WERI-Rb-1 (cell line): ENCODE measurements at places on chromosomes 5 and 9.

DNA sequence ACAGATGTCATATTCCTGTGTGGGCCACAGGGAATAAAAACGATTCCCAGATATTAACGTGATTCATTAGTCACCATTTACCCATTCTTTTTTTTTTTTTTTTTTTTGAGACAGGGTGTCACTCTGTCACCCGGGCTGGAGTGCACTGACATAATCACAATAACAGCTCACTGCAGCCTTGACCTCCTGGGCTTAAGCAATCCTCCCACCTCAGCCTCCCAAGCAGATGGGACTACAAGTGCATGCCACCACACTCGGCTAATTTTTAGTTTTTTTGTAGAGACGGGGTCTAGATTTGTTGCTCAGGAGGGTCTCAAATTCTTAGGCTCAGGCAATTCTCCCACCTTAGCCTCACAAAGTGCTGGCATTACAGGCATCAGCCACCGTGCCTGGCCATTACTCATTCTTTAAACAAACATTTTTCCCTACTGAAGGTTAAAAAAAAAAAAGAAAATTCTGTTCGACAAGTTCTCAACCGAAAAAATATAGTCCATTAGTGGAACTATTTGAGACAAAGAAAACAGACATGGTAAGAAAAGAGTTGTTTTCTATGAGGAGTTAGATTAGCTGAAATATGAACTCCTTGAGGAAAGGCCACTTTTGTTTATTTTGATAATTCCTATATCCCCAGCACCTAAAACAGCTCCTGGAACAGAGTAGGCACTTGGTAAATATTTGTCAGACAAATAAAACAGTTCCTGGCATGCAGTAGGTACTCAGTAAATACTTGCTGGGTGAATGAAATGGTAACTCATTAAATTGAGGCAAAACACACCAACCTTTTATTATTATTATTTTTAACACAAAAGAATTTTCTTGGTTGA, 32.1 kb upstream of the PDCL start:
- DNase-seq: no peak

DNA sequence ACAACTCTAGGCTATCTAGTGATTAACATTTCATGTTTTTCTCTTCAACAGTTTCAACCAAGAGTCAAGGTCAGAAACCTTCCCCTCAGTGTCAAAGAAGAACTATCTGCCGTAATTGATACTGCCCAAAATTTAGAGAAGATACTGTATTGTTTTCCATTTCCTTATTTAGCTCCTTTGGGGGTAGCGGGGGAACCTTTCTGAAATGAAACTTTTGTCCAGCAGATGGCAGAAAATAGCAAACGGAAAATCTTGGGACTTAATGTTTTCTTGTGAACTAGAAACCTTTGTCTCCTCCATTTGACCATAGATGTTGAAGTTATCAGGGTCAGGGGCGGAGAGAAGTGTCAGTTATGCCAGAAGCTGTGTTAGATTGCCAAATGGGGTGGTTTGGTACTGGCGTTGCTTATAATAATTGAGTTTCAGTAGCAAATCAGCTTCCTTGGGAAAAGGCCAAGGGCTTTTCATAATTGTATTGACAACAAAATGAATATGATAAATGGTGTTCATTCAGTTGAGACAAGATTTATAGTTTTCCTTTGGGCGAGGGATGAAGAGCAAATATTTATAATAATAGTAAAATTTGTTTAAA, 101.7 kb upstream of the TLX3 start:
- peak; percentile 17 for DNase-seq

DNA sequence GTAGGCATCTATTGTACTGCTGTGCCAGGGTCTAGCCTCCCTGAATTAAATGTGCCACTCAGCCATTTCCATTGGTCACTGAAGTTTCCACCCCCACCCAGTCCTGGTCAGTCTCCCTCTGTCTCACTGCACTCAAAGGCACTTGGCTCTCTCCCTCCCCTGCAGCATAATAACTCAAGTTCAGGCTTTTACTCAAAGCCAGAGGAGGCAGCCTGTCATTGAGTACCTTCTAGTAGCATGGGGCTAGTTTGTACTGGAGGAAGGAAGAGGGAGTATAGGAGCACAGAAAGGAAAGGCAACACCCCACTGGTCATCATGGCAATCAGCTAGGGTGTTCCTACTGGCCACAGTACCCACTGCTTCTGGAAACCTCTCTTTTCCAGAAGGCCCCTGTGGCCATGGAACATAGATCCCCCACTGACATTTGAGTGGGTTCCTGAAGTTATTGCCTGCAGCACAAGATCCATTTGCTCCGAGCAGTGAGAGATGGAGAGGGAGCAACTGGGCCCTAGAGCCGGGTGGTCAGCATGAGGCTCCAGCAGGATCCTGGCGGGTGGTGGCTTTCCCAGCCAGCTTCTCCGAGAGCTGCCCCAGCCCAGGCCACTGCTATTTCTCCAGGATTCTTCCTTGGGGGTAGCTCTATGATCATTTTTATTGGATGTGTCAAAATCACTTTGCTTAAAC, 89.9 kb upstream of the CPEB4 start:
- DNase-seq: no peak

DNA sequence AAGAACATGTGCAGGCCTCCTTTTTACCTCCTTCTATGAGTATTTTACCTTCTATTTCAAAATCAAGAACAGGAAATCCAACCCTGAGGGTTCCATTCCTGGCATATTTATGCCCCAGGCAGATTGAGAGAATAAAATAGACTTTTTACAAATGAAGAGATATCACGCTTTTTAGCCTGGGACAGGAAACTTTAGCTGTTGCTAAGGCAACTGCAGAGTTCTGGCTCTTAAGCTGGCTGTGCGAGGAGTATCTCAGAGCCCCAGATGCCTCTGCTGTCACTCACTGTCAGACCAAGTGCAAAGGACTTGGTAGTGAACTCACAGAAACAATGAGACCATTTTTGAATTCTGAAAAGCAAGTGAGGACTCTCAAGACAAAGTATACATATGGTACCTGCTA, 69.5 kb upstream of the HSPB3 start:
- DNase-seq: no peak

DNA sequence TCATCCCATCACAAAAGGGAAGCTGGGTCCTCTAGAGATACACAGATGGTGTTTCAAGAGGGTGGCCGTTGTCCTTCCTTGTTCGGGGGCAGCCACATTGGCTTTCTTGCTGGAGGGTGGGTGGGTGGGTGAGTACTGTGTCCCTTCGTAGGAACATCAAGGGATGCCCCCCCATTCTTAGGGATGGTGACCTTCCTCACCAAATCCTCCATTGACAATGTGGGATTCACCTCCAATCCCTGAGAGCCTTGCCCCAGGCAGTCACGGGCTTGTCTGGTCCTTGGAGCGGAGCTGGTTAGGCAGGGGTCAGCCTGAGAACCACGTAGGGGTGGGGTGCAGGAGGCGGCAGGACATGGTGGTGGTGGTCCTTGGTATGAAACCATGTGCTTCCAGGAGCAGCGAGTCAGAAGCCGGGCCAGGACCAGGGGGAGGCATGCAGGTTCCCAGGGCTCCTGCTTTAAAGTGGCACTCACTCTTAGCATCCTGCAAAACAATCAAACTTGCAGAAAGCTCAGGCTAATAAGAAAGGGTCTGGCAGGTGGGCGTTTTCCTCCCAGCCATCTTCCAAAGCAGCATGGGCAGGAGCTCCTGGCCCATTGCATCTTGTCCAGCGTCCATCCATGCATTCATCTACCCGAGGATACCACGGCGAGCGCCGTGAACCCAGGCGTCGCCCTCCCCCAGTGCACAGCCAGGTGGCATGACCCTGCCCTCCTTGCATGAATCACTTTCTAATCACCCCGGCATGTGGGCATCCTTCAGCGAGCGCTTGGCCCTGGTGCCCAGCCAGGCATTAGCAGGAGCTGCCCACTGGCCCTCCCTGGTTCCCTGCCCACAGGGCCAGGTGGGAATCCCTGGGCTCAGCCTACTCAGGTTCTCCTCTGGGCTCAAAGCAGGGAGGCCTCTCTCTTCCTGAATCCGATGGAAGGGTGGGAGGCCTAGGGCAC, 76.4 kb downstream of the NTNG2 start:
- no peak for DNase-seq

GRCh38 chr5:166695326-166695725, 1596.1 kb upstream of the WWC1 start:
- no peak for DNase-seq
